Activated T-helper 2 cell treated with anti-CD3 and anti-CD28 coated beads, Interferon-gamma antibody, Interleukin-2, Interleukin-4, amounts not matched to agents 10 μg/mL and 5 μg/mL and 100 μg/mL, durations not matched to agents 14 hours and 24 hours and 36 hours (primary cell): ENCODE measurements at places on chromosomes 16 and 17. TPM values are rescaled to one million over a fixed set of nuclear protein-coding genes. Genes with fewer than 3 reads are reported as not detected.
A peak's percentile ranks its signal among the peaks of the same experiment; 100 is the strongest.

- no peak for DNase-seq
Observed at GRCh38 chr17:42783062-42783790, 2.8 kb downstream of the WNK4 start.

GRCh38 chr17:31561469-31562375, 170.2 kb downstream of the RAB11FIP4 start:
- no peak for DNase-seq

GRCh38 chr17:78325076-78325687, 34.7 kb downstream of the SOCS3 start:
- no peak for DNase-seq

GRCh38 chr17:44203731-44204440, 4.2 kb upstream of the ATXN7L3 start:
- peak; percentile 51 for DNase-seq

DNA sequence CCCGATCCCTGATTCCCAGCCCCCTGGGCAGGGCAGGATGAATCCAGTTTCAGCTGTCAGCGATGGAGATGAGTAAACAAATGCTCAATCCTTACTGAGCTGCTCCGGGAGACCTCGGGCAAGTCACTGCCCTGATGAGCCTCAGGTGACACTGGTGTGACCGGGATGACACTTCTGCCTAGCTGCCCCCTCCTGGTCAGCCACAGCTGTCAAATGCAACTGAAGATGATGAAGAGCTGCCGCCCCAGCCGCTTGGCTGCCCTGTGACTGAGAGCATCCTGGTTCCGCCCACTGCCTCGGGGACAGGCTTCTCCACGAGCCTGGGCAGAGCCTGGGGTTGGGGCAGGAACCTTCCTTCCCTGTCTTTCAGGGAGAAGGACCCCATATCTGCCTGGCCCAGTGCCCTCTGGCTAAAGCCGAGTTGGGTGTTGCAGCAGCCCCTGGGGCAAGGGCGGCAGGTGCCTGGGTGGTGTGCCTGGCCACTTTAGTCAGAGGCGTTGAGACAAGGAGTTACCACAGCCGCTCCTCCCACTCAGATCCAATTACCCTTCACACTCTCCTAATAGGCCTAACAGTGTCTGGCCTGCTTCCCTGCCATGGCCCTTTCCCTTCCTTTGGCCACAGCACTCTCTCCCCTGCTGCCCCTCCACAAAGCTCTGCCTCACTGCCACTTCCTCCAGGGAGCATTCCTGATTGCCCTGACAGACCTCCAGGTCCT, 5.5 kb downstream of the CCL17 start:
- no peak for DNase-seq

DNA sequence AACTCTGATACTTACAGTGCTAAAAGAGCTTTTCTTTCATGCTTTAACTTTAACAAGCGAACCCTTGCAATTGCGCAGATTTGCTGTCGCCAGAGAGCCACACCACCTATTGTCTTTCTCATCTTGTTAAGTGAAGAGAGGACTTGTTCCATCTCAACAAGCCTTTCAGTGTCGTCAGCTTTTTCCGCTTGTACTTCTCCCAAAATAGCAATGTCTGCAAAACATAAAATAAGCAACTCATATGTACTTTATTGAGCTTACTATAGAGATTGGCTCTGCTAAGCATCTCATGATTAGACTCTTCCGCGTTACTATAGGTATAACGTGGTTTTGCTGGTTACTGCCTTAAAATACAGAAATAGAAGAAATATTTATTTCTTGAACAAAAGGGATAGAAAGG, 51.9 kb downstream of the ABCA8 start:
- no peak for DNase-seq

GRCh38 chr17:44807093-44807816, 22.8 kb downstream of the GJC1 start:
- no peak for DNase-seq

DNA sequence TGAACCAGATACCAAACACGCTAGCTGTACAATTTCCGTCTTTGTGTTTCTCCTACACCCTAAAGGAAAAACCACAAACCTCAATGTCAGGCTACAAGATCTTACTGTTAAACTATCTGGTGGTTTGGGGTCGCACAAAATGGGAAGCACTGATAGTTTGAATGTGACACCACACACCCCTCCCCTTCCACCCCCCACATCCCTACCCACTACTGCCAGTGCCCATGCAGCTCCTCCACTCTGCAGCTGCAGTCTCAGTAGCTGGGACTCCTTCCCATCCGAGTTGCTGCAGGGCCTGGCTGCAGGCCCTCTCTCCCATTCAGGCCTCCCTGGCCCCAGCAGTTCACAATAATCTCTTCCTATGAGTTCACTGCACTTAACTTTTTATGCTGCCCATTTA, 18.4 kb downstream of the TRAP1 start:
- DNase-seq = no peak

- DNase-seq = no peak
Observed at GRCh38 chr16:85571813-85572619, 41.1 kb upstream of the GSE1 start.

- peak; percentile 65 for DNase-seq
Observed at GRCh38 chr17:43694081-43694870, 32.6 kb upstream of the MEOX1 start.

DNA sequence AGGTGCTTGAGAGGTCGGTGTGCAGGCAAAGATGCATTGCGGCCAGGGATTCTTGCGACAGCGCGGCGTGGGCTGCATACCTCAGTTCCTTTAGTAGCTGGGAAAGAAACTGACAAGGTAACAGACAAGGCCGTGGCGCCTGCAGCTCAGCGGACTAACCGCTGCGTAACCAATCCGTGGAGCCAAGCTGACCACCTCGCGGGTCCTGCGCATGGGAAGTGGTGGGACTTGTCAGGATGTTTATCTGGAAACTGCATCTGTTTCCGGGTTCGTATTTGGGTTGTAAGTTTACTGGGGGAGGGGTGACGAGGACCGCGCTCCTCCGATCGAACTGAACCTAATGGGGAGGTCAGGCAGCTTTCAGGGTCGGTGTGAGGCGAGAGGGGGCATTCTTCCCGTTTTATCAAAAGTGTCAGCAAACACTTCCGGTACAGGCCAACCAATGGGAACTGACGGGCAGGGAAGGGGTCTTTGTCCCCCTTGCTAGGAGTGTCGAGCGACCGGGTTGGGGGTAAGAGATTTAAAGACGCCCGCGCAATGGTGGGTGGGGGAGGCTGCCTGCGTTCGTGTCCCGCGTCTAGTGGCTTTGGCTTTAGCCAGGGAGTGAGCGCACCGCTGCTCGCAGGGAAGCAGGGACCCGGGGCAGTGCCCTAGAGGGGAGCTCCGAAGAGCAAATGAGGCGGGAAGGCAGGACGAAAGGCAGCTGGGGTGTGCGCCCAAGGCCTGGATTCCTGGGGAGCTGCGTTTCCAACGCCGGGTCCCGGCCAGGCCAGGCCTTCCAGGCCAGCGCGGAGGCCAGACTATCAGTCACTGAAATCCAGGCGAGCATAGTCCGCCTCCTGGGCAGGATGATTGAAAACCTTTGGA, 7.0 kb downstream of the IRX6 start:
- DNase-seq = no peak

DNA sequence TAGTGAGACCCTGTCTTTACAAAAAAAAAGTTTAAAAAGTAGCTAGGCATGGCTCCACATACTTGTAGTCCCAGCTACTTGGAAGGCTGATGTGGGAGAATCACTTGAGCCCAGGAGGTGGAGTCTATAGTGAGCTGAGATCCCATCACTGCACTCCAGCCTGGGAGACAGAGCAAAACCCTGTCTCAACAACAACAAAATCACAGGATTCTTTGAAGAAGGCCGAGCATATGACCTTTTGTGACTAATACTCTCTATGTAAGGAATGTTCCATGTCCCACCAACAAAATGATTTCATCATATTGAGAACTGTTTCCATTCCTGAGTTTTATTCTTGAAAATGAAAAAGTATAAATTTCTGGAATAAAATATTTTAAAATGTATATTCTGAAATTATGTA, 58.9 kb upstream of the EFCAB3 start:
- no peak for DNase-seq

- DNase-seq = no peak
Observed at GRCh38 chr16:28513484-28514181, 7.0 kb upstream of the IL27 start.

DNA sequence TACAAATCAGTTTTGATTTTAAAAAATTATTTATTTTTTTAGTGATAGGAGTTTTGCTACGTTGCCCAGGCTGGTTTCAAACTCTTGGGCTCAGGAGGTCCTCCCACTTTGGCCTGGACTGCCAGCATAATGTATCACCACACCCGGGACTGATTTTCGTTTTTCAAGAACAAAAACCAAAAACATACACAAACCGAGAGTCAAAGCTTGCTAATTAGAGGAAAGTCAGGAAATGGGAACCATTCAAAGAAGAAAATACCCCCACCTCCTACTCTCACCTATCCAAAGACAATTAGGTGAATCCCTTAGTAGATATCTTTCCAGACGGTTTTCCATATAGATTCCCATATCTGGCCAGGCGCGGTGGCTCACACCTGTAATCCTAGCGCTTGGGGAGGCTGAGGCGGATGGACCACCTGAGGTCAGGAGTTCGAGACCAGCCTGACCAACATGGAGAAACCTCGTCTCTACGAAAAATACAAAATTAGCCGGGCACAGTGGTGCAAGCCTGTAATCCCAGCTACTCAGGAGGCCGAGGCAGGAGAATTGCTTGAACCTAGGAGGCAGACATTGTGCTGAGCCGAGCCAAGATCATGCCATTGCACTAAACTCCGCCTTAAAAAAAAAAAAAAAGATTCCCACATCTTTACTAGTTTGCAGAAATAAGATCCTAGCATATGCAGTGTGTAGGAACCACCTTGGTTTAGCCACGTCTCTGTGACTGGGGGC, 883 bp upstream of the SPN start:
- DNase-seq = no peak

GRCh38 chr16:27083861-27084261, 17.1 kb downstream of the C16orf82 start:
- DNase-seq = no peak

DNA sequence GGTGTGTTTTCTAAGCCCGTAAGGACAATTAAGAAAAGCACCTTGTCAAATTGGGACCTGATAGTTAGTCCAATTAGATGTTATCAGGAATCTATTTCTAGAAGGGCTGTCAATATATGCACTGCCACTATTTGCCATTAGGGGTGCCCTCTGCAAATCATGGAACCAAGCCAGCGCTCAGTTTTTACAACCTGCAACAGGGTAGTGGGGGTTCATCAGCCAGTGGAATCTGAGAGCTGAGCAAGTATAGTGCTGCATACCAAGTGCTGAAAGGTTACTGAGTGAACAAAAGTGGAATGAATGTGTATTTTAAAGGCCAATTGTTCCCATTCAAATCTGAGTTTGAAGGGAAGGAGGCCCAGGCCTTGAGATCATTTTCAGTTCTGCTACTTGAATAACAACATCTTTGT, 10.4 kb downstream of the PRR11 start:
- DNase-seq = no peak

- DNase-seq = no peak
Observed at GRCh38 chr17:49003557-49004511, 6.6 kb downstream of the IGF2BP1 start.

GRCh38 chr16:47699106-47699505, 238.0 kb downstream of the PHKB start:
- DNase-seq = no peak

DNA sequence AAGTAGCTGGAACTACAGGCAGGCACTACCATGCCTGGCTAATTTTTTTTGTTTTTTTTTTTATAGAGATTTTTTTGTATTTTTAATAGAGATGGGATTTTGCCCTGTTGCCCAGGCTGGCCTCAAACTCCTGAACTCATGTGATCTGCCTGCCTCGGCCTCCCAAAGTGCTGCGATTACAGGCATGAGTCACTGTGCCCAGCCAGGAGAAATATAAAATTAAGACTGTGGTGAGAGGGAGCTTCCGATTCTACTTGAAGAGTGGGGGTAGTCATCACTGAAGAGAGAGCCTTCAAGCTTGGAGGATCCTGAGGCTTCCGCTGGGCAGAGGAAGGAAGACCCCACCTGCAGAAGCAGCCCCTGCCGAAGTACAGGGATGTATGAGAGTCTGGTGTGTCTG, 34.4 kb upstream of the RGS9 start:
- no peak for DNase-seq

DNA sequence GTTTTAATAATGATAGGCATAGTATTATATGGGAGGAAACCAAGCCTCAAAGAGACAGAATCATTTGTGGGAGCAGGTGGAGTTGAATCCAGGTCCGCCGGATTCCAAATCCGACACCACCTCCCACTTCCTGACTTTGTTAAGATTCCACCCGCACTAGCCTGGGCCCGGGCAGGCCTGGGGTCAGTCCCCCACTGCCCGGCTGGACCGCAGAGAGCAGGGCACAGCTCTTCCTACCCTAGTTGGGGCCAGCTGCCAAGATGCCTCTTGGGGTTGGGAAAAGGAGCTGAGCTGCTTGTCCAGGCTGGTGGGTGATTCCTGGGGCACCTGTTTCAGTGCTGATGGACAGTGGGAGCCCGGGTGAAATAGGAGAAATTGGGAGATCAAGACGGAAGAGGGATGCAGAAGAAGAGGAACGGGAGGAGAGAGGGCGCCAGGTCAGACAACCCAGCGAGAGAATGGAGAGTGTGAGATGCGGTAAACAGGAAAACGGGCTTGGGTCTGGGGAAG, 53.9 kb downstream of the OR1D5 start:
- DNase-seq = no peak

GRCh38 chr17:3691617-3692067, 4.3 kb downstream of the P2RX5 start:
- DNase-seq = no peak

GRCh38 chr16:6633456-6633855, 699.2 kb upstream of the RBFOX1 start:
- DNase-seq = no peak

GRCh38 chr17:75241996-75242460, 19.4 kb downstream of the GGA3 start:
- no peak for DNase-seq

DNA sequence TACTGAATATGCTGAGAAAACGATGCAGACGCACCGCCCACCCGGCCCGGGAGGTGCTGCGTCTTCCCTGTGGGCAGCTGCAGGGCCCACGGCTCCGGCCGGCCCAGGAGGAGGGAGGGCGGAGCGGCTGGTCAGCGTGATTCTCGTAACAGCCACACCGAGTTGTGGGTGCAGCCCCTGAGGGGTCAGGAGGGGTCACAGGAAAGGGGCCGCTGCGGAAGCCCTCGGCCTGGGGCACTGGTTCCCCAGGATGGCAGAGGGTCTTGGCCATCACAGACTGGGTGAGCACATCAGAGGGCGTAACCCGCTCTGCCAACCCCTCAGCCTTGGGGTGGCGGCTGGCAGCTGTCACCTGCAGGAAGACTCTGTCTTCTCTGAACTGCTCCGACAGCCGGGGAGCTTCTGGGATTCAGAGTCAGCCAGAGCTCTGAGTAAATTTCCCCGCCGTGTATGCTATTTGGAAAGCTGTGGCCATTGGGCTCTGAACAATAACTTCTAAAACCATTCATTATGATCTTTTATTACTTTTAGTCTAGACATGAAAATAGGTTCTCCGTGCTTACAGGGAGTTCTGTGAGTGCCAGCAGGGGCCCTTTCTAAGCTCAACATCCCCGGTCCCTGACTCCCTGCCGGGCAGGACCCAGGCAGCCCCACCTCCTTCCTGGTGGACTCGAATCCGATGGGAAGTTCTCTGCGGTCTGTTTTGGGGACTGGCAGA, 87.4 kb upstream of the CHMP6 start:
- DNase-seq = no peak

- DNase-seq = no peak
Observed at GRCh38 chr16:14559809-14560241, 70.2 kb downstream of the PARN start.

Gene HS3ST3A1
- total RNA-seq = 1.2 and 2.2 TPM in 2 replicates

Gene FBXO39
- 0.11 TPM in 1 of 2 replicates, not detected in the other for total RNA-seq

Gene CNTNAP1
- 1.3 and 2.4 TPM in 2 replicates for total RNA-seq

Gene CA7
- 0.59 and 1.1 TPM in 2 replicates for total RNA-seq

Gene PEMT
- total RNA-seq = 37.4 and 39.2 TPM in 2 replicates

Gene PRSS21
- total RNA-seq = 11.4 and 11.5 TPM in 2 replicates

Gene MYH1
- total RNA-seq = not detected in 2 replicates

Gene SP2
- total RNA-seq = 16.5 and 19.7 TPM in 2 replicates

Gene TSPOAP1
- 21.9 and 22.3 TPM in 2 replicates for total RNA-seq

Gene TEX14
- total RNA-seq = 0.09 and 0.18 TPM in 2 replicates

Gene ARL17B
- total RNA-seq = 12.8 and 15.6 TPM in 2 replicates
